ENCODE measurements at places on chromosomes 7 and 10.

- no peak for DNase-seq
These were observed 24.1 kb upstream of the SLK start for GRCh38 chr10:103942866-103943265.

DNA sequence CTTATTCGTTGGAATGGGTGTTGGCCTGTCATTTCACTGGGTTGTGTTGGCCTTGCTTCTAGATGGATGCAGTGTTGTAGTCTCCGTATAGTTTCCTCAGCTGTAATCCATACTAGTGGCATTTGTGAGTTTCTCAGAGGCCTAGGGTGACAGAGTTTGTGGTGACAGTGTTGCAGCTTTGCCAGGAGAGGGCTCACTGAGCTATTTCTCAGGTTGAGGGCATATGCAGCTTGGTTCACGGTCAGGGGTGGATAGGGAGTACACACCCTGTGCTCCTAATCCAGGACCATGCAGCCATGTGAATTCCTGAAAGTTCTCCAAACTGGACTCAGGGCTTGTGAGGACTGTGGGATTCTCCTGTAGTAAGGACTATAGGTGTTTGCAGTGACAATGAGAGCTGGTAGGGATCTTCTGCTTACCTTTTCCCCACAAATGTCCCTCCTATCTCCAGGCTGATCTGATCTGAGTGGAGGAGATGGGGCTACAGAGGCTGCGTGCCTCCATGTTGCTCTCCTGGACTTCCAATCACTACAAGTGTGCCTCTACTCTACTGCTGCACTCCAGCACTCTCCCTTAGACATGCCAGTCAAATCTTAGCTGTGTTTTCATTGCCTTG is 229.0 kb downstream of the STK31 start:
- peak; percentile 35 for DNase-seq

- DNase-seq, result peak; percentile 88
These were observed 44.6 kb upstream of the DLG5 start for GRCh38 chr10:77970869-77971803.

- DNase-seq, result no peak
These were observed 6.0 kb upstream of the SGPL1 start for GRCh38 chr10:70809726-70810125.

GRCh38 chr7:91694351-91694841 is 186.1 kb downstream of the MTERF1 start:
- DNase-seq, result no peak

DNA sequence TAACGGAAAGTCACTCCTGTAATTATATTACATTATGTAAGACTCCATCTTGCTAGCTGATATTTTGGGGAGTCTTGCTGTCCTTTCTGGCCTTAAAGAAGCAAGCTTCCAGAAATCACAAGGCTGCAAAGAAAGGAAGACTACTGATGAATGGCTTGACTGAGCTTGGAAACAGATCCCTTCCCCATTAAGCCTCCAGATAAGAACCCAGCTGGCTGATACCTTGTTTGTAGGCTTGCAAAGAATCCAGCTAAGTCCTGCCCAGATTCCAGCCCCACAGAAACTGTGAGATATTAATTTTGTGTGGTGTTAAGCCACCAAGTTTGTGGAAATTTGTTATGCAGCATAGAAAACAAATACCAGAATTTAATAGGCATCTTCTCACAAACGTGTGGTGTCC is 49.9 kb upstream of the TMEM106B start:
- no peak for DNase-seq

GRCh38 chr10:124654686-124655085 is 89.5 kb downstream of the FAM53B start:
- DNase-seq, result no peak

- no peak for DNase-seq
These were observed 153.4 kb downstream of the SGMS1 start for GRCh38 chr10:50470345-50470744.

- no peak for DNase-seq
These were observed 104.2 kb downstream of the CTTNBP2 start for GRCh38 chr7:117769085-117769484.

- DNase-seq, result no peak
These were observed 8.7 kb downstream of the ANKRD1 start for GRCh38 chr10:90912174-90912573.

DNA sequence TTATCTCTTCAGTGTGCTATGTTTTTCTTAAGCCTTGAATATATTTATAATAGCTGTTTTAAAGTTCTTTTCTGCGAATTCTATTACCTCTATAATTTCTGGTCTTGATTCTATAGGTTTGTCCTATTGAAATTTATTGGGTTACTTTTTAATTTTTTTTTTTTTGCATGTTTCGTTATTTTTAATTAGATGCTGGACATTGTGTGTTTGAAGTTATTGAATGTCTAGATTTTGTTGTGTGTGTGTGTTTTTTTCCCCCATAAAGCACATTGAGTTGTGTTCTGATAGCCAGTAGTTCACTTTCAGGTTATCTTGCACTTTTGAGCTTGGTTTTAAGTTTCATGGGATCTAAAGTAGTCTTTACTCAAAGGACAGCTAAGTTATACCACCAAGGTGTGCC is 394.9 kb downstream of the RPS24 start:
- DNase-seq, result no peak

- no peak for DNase-seq
These were observed 97.5 kb downstream of the MICALL2 start for GRCh38 chr7:1361756-1362125.

- DNase-seq, result no peak
These were observed 102.3 kb downstream of the JAZF1 start for GRCh38 chr7:28078036-28078901.

GRCh38 chr10:118584181-118584954 is 11.1 kb downstream of the PRLHR start:
- peak; percentile 58 for DNase-seq

GRCh38 chr10:13700473-13701144 is 113.8 kb downstream of the PRPF18 start:
- no peak for DNase-seq

DNA sequence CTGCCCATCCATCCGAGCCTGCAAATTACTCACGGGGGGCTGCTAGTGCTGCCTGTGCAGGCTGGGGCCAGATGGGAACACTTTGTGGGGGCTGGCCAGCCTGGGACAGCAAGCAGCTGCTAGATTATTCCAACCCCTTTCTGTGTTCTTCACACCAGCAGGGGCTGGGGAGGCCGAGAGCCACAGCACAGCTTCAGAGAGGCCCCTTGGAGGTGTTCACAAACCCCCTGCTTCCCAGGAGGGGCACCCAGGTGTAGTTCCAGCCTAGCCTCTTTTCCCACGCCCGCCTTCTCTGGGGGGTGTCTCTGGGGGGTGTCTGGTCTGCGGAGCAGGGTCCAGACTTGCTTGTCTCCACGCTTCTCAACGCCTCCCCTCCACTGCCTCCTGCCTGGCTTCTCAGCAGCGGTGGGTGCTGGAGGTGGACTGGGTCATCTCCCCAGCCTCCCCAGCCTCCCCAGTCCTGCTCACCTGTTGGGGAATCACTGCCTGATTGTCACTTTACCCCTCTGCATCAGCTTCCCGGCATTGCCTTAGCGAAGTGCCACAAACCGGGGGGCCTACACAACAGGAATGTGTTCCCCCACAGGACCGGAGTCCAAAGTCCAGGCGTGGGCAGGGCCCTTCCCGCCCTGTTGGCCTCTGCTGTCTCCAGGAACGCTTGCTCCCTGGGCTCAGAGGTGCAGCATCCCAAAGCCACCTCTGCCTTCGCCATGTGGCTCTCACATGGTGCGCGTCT is 74.0 kb upstream of the EN2 start:
- DNase-seq, result no peak

- no peak for DNase-seq
These were observed 24.7 kb downstream of the ADCYAP1R1 start for GRCh38 chr7:31076641-31077310.

DNA sequence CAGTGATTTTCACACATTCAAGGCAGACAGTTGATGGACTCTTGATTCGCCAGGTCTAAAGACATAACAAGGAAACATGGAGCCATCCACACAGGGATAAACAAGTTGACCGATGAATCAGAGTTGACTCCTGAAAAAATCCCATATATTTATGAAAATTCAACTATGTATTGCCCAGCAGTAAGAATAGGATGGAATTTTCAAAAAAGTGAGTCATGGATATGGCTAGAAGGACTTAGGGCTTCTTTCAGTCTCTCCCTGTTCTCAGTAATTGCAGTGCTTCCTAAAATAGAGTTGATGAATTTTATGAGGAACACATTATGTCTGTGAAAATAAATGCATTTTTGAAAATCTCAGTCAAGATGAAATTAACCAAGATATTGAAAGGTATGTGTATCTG is 301.2 kb downstream of the PLXDC2 start:
- DNase-seq, result no peak

DNA sequence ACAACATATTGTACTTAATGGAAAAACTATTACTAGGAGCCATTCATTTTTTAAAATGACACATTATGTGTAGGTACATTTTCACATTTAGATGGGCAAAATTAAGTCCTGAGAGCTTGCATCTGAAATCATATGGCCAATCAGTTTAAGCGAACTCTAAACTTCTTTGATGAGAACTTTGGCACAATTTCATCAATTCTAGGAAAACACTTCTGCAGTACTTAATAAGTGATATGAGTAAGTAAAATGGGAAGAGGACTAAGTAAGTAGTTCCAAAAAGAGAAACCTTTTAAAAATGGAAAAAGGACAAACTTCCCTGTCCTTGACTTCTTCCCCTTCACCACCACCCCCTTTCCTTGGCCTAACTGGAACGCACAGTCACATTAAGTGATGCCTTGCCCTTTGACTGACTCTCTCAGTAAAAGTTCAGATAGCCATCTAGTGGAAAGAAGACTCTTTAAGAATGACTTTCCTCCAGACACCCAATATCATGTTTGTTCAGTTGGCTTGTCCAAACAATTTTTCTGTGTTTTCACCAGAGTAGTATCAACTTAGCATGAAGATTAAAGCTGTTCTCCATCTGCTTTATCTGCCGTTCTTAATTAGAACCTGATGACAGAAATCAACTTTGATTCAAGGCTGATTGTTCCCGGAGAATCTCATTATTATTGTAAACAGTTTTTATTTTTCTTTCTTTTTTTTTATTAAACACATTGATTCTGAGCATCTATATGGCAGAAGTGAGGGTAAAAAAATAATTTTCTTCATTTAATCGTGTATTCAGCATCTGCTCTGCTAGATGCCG is 45.1 kb downstream of the CNNM2 start:
- no peak for DNase-seq

GRCh38 chr7:66913118-66914037 is 7.6 kb upstream of the TMEM248 start:
- DNase-seq, result no peak

GRCh38 chr7:98565103-98565502 is 52.0 kb upstream of the NPTX2 start:
- no peak for DNase-seq

GRCh38 chr10:49542353-49542752 is 3.4 kb upstream of the ERCC6 start:
- DNase-seq, result no peak

DNA sequence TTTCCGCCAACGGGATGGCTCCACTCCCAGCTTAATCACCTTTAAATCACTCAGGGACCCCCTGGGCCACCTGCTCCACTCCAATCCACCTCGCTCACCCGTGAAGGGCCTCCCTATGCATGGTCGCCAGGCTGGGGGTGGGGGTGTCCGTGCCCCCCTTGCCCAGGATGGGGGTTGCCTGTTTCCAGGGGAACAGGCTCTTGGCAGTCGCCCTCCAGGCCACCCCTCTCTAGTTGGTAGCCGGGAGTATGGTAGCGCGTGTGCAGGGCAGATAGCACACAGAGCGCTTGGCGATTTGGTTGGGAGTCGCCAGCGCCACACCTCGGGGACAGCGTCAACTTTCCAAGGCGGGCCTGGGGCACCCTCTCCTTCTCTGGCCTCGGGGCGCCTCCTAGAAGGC is 134.9 kb upstream of the ZNF92 start:
- no peak for DNase-seq

GRCh38 chr10:91552274-91553095 is 80.4 kb downstream of the PPP1R3C start:
- DNase-seq, result no peak

Measured in GM04504 (cell line).